Endothelial cell of umbilical vein (primary cell): ENCODE measurements at places on chromosomes 3 and 15.
A peak's percentile ranks its signal among the peaks of the same experiment; 100 is the strongest.

DNA sequence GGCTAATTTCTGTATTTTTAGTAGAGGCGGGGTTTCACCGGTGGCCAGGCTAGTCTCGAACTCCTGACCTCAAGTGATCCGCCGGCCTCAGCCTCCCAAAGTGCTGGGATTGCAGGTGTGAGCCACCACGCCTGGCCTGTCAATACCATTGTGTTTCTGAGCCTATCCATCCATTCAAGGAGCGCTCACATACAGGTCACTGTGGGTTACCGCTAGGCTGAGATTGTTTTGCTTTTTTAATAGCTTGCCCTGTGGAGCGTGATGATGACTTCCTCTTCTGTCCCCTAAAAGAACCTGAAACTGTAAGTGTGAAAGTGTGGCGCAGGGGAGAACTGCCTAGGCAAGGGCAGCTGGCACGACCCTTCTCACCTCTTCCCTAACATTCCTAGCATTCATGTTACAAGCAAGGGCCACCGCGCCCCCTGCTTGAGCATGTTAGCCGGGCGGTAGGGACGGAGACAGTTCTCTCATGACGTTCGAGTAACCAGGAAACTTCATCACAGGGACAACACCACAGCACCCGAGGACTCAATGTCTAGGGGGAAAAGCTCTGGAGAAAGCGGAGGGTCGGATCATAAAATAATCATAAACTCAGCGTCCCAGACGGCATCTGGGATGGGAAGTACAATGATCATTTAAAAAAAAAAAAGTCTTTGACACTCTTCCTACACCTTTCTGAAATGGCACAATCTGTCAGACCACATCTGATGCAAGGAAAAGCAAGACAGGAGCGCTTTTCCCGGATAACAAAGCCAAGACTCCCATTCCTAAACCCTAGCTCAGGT lies 790 bp downstream of the LAMP3 start:
- no peaks in the 10 kb centered on the region for H3K27me3 ChIP-seq
- H3K4me3 ChIP-seq: peak overlapping the region; percentile 31
- peaks cover 19% of the 10 kb centered on the region for H3K4me1 ChIP-seq
- no peak overlapping the region for H3K27ac ChIP-seq

DNA sequence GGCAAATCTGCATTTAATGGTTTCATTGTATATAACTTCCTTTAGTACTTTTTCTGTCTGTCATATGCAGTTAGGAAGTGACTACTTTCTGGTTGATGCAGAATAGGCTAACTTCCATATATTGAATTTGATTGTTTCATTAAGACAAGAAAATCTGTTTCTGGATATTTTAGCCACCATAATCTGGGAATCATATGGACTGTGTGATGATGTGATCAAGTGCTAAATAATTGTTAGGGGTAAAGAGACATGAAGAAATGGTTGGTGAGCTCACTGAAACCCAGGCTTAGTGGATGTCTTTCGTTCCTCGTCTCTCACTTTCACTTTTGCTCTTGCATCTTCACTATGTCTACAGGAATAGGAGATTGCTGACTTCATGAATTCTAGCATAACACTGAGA lies 3.5 kb upstream of the MNS1 start:
- H3K4me3 ChIP-seq: no peak overlapping the region
- peaks cover 3% of the 10 kb centered on the region for H3K4me1 ChIP-seq
- H3K36me3 ChIP-seq: no peaks in the 10 kb centered on the region
- H3K27ac ChIP-seq: no peak overlapping the region
- peaks cover 10% of the 10 kb centered on the region for H3K27me3 ChIP-seq
- DNase-seq: peak; percentile 24

DNA sequence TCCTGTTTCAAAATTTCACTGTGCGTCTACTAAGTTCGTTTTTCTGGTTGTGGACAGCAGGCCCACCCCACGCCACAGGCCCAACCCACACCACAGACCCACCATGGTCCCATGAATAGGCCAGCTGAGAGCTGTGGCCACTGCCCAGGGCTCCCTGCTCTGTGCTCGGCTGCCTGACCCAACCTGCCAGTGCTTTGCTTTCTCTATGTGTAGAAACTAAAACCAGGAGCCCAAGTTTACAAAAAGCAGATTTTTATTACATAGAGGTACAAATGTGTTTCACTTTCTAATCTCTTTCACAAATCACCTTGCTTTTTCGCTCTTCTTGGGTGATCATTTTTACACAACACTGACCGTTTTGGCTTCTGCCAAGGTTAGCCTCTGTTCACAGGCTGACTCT lies 69.1 kb downstream of the HERC2 start:
- DNase-seq: no peak
- no peaks in the 10 kb centered on the region for H3K4me1 ChIP-seq
- H3K36me3 ChIP-seq: peaks cover 19% of the 10 kb centered on the region
- H3K4me3 ChIP-seq: no peak overlapping the region

DNA sequence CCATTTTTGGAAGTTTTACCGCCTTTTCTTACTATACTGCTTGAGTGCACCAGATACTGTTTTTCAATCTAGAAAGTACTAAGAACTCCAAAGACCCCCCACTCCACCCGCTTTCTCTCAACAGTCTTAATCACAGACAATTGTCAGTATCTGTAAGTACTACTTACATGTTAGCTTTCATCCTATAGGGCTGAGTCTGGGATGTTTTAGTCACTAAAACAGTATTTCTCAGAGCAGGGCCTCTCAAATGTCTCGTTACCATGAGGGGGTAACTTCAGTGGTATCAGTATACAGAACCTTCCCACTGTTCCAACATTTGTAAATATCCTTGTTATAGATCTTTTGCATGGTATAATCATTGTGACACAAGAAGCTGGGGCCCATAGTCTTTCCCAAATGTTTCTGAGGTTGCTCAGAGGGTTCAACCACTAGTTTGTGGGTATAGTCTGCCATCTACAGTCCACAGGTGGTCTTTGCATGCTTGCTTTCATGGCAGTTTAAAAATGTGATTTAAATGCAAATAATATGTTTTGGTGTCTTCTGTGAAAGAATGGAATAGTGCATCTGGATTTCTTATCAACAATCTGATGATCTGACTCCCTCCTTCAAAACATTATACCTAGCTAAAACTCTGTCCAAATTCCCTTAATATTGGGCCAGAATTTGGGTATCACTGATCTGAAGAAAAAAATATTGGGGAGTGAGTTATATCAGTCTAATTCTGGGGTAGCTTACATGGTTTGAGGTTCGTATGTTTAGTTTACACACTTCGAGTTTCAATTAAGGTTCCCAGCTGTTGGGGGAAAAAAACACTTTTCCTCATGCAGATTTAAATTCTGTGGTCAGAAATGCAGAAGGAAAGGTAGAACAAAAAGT lies 18.0 kb upstream of the DNAJC13 start:
- H3K27me3 ChIP-seq: no peaks in the 10 kb centered on the region
- peaks cover 3% of the 10 kb centered on the region for H3K4me1 ChIP-seq
- H3K36me3 ChIP-seq: no peaks in the 10 kb centered on the region

- no peak for DNase-seq
- no peaks in the 10 kb centered on the region for H3K36me3 ChIP-seq
- no peak overlapping the region for H3K27ac ChIP-seq
- no peak overlapping the region for H3K4me3 ChIP-seq
- H3K27me3 ChIP-seq: no peaks in the 10 kb centered on the region
Observed at GRCh38 chr15:20349774-20350498, 191.7 kb downstream of the GOLGA6L6 start.
